Stimulated activated CD4-positive, alpha-beta T cell treated with anti-CD3 and anti-CD28 coated beads, TNF-alpha, amount 100 ng/mL, for 4 hours (primary cell): ENCODE measurements at places on chromosomes 4 and X.

DNA sequence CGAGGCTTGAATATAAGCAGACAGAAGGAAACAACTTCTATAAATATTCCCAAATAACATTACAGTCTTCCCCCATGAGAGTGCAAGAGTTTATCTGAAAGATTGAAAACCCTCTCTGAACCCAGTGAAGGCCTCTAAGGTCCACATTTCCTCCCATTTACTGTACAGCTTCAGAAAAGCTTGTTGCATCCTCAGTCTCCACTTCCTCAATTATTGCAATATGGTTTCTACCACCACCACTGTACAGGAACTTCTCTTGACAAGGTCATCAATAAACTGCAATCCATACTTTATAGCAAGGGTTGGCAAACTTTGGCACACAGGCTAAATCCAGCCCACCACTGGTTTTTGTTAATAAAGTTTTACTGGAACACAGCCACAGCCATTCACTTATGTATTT lies 239.0 kb downstream of the THOC2 start:
- no peak for DNase-seq

- no peak for DNase-seq
Observed at GRCh38 chr4:101025755-101026154, 321.6 kb downstream of the PPP3CA start.

GRCh38 chr4:154082760-154083535 lies 294.1 kb upstream of the SFRP2 start:
- DNase-seq, result no peak

DNA sequence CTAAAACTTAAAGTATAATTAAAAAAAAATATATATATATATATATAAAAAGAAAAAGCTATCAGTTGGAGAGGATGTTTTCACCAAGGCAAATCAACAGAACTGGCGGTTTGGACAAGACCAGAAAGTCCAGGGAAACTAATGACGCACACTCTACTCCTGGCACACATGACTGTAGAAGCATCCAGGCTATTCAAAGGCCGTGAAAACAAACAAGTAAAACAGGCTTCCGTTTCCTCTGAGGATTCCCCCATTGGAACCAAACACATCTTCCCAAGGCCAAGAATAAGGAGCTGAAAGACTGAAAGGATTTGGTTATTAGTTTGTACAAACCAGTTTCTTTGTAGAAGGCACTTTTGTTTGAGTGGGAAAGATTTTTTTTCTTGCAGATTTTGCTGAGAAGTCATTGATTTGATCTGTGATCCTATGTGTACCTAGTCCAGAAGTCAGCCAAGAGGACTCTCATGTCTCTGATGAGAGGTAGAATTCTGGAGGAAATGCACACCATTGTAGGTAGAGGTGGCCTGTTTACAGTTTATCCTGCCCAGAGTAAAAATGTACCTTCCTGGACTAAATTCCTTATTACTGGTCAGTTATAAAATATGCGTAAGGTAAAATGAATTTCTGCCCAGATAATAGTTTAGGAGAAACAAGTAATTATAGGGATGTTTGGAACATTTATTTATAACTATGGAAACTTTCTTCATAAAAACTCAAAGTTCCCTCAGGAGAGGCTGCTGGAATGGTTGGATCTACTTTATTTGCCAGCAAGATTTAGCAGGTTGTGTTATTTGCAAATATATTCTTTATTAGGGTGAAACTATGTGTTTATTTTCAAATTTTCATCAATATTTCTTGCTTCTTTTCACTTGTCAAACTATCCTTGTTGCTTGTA lies 66.5 kb downstream of the DMP1 start:
- no peak for DNase-seq

GRCh38 chrX:18548996-18549395 lies 122.9 kb downstream of the RS1 start:
- DNase-seq, result no peak

- DNase-seq, result no peak
Observed at GRCh38 chr4:16660656-16661055, 237.8 kb downstream of the LDB2 start.

DNA sequence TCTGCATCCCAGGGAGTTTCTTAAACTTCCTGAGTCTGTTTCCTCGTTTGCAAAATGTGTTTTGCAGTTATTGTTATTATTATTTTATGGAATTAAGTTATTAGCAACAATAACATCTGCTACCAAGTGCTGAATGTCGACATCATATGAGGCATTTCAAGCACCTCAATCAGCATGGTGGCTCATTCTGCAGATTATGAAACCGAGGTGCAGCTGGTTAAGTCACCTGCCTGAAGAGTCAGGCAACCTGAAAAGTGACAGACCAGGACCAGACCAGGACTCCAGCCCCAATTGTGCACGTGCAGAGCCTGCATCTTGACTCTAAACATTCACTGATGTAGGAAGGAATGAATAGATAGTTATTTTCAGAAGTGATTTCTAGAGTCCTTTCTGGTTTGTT lies 99.8 kb downstream of the AFAP1 start:
- DNase-seq, result no peak

DNA sequence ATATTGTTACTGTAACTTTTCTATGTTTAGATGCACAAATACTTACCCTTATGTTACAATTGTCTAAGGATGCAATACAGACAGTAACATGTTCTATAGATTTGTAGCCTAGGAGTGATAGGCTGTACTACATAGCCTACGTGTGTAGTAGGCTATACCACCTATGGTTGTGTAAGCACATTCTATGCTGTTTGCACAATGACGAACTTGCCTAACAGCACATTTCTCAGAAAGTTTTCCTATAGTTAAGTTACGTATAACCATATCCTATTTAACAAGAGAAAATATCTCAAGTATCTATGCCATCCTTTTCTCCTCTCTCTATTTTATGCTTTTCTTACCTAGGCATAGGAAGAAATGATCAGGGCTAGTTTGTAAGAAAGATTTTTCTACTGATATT lies 710.8 kb upstream of the HTR2C start:
- DNase-seq, result no peak

DNA sequence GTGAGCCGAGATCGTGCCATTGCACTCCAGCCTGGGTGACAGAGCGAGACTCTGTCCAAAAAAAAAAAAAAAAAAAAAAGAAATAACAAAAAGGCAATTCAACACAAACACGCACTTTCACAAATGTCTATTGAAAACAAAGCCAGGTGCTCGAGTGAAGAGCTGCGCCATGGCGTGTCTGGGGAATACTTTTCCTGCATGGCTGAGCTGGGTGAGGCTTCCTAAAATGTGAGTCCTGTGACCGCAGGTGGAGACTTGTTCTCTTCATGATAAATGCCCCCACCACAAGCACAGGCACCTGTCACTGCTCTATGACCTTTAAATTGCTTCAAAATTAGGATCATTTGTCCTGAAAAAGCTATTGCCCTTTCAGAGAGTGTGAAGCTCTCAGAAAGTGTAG lies 4.0 kb upstream of the ABLIM2 start:
- DNase-seq, result no peak

DNA sequence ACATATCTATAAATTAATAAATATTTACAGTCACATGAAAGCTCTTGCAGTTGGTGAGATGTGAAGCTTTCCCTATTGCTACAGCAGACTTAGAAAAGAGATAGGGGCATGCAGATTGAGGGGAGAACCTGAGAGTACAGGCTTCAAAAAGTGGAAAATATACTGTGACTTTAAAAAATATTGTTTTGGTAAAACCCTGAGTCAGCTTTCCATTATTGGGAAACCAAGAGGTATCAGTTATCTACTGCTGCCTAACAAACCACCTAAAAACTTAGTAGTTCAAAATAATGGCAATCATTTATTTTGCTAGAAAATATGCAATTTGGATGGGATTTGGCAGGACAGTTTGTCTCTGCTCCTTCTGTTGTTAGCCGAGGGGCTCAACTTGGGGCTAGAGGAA lies 38.3 kb downstream of the LANCL3 start:
- no peak for DNase-seq

- no peak for DNase-seq
Observed at GRCh38 chr4:101071241-101071640, 276.1 kb downstream of the PPP3CA start.

- no peak for DNase-seq
Observed at GRCh38 chr4:147794787-147795413, 63.0 kb downstream of the ARHGAP10 start.

DNA sequence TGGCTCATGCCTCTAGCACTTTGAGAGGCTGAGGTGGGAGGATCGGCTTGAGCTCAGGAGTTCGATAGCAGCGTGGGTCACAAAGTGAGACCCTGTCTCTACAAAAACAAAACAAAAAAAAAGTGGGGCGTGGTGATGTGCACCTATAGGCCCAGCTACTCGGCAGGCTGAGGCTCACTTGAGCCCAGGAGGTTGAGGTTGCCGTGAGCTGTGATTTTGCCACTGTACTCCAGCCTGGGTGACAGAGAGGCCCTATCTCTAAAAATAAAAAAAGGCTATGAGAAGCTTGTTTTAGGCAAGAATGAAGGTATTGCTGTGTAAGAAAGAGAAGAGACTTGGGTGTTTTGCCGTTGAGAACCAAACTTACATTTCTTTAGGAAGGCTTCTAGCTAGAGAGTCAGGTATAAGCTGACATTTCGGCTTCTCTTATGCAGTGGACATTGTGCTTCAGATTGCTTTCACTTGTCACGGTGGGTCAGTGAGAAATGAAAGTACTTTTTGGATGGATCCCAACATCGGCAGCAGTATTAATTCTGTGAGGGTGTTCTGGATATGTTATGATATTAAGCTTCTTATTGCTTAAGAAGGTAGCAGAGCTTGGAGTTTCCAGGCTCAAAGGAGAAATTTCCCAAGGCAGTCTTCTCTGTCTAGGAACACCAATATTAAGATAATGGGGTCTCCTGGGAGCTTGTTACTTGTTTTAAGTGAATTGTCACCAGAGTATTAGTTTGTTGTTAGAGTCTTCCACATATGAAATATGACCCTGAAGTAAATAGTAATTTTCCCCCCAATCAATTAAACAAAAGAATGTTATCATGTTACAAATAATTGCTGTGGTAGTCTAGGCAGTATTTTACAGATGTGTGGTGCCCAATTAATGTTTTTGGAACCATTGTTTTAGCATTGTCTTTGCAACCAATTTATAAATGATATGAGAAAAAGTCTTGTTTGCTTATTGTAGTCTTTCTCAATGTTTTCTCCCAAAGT lies 17.6 kb downstream of the TMEM131L start:
- DNase-seq, result no peak

- no peak for DNase-seq
Observed at GRCh38 chr4:149949381-149949780, 128.9 kb upstream of the DCLK2 start.

GRCh38 chr4:108443585-108443984 lies 176.8 kb upstream of the RPL34 start:
- DNase-seq, result no peak

- DNase-seq, result no peak
Observed at GRCh38 chr4:92791871-92792440, 488.2 kb downstream of the GRID2 start.

GRCh38 chrX:82362550-82362949 lies 1145.5 kb upstream of the POU3F4 start:
- DNase-seq, result no peak

DNA sequence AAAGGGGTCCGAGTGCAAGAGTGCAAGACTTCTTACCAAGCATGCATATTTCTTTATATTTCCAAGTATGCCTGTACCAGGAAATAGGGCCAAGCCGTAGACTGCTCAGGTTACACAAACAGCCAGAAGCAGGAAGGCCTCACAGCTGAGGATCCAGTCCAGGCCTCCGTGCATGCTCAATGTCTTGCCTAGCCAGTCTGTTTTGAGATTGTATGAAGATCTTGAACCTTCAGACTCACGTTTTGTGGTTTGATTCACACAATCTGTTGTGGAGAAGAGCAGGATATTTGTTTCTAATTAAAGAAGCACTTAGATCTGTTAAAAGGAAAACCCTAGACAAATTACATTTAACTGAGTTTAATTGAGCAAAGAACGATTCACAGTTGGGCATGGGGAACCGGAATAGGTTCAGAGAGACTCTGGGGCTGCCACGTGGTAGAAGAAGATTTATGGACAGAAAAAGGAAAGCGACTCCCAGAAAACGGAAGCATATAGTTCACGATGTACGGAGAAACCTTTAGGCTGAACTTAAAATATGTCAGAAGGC lies 1.2 kb downstream of the MGST2 start:
- DNase-seq, result no peak

DNA sequence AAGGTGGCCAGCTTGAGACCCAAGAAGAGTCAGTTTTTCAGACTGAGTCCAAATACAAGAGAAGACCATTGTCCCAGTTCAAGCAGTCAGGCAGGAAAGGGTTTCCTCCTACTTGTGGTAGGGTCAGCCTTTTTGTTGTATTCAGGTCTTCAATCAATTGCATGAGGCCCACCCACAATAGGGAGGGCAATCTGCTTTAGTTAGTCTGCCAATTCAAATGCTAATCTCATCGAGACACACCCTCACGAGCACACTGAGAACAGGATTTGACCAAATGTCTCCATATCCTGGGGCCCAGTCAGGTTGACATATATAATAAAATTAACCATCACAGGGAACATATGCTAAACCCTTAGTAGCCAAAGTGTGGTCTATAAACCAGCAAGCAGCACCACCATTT lies 75.3 kb upstream of the FRMPD3 start:
- DNase-seq, result no peak

- no peak for DNase-seq
Observed at GRCh38 chr4:139525414-139525813, 30.6 kb downstream of the SETD7 start.

DNA sequence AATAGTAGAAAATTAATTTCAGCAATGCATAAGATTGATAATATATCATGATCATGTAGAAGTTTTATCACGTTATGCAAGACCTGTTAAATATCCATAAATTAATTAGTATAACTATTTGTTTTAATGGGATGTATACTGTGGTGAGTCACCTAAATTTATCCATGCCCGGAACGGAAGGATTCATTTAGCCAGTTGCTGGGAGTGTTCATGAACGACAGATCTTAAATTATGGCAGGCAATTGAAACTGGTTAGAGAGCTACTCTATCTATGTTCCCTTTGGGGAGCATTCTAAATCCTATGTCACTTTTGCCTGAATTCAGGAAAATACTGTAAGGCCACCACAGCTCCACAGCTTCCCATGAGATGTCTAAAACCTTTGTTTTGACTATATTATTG lies 1950.5 kb upstream of the AGA start:
- no peak for DNase-seq

DNA sequence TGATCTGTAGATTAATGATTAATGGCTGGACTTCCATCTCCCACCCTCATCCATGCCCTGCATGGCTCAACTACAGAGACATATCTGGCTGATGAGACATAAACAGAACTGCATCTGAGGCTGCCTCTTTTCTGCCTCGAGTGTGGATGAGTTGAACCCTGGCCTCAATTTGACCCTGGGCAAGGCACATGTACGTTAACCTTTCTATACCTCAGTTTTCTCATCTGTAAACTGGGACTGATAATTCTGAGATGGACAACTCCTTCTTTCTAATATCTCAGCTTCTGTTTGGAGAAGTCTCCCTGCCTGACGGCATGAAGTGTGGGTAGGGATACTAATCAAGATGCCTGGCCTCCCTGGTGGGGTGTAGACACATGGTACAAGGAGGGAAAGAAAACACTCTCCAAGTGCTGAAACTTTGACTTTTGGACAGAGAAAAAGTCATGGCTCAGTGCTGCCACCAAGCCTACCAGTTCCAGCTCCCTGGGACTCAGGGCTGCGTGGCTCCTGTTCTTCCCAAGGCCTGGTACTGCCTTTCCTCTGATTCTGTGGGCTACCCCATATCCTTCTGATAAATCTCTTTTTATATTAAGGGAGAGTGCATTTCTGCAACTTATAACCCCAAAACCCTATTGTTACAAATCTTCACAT lies 64.4 kb downstream of the HAUS3 start:
- DNase-seq, result no peak

- DNase-seq, result no peak
Observed at GRCh38 chrX:152831391-152831790, 528 bp downstream of the NSDHL start.

- no peak for DNase-seq
Observed at GRCh38 chrX:39534949-39535348, 562.8 kb downstream of the BCOR start.
